ENCODE measurements at places on chromosomes 1 and 21.

GRCh38 chr1:7786795-7787194 lies 2.7 kb downstream of the PER3 start:
- no peak for DNase-seq

GRCh38 chr1:89894210-89895201 lies 73.7 kb downstream of the LRRC8D start:
- DNase-seq, result no peak

DNA sequence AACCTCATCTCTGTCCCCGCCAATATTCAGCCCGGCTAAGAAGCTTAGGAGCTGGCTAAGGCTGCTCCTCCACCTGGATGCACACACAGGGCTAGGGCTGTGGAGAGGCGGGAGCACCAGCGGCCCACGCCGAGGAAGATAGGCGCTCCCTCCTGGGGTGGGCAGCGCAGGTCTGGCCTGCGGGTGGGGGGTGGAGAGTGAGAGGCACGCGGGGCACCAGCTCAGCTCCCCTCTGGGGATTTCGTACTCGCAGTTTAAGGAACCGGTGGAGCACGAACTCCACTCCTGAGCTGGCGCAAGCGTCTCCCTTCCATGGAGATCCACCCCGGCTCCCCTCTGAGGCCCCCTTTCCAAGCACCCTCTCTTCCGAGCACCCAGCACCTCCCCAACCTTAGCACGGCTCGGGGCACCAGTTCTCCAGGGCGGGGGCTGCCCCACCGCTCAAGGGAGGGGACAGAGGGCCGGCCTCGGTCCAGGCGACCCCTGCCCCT lies 433 bp upstream of the KAZN start:
- no peak for DNase-seq

DNA sequence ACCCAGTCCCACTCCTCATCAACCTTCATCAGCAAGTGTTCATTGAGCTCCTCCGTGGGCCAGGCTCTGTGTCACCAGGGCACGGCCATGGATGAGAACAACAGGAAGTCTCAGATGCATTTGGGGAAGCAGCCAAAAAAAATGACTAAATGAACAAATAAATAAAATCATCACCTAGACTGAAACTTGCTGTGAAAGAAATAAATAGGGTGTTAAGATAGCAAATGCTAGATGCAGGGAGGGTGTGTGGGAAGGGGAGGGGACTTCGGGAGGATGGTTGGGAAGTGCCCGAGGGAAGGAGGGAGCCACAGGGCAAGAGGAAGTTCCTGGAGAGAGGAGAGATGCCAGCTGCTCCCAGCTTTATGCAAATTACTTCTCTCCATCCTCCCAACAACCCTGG lies 696.7 kb downstream of the PTPRU start:
- DNase-seq, result no peak

DNA sequence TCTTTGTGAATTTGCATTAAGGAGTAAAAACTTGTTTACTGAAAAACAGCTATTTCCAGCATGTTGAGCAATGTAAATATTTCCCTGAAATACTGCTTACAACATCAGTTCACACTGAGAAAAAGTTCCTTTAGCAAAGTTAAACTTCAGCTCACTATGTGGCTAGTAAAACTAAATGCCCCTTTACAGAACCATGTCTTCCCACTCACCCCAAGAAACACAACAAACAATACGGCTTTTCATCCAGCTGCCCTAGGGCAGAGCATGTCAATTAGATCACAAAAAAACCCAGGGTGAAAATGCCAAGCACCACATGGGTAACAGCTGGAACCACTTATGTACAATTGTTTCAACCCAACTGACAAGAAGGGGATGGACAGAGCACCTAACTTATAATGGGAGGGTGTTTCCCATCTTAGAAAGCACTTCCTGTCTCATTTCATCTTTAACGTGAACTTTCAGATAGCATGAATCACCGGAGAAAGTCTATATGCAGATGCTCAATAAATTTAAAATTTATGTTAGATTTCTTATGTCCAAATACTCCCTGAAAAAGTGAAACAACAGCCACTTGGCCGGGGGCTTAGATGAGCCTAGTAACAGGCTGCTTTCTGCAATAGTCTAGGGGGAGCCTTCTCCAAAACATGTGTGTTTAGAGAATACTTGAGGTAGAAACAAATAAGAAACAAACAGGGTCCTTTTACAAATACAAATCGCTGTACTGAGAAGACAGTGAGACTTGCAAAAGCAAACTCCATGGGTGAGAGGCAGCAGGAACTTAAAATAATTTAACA lies 6.6 kb downstream of the NID1 start:
- DNase-seq, result no peak

DNA sequence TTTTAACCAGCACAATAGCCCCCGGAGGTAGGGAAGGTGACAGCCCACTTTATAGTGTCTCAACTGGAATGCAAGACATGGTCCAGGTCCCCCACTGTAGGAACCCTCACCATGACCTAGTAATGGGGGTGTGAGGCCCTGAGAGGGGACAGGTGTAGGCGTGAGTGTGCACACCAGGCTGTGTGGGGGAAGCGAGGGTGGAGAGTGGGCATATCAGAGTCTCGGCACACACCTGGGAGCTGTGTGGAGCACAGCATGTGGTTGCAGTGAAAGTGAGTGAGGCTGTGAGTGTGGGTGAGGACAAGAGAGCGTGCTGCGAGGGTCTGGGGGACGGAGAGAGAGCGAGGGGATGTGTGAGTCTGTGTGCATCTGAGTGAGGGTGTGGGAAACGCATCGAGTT lies 17.1 kb upstream of the RSPO1 start:
- no peak for DNase-seq

GRCh38 chr1:36177589-36178431 lies 21.9 kb downstream of the MAP7D1 start:
- no peak for DNase-seq

GRCh38 chr1:19651141-19651737 lies 7.1 kb downstream of the NBL1 start:
- DNase-seq, result peak; percentile 66

GRCh38 chr1:93623875-93624274 lies 57.8 kb downstream of the BCAR3 start:
- no peak for DNase-seq

DNA sequence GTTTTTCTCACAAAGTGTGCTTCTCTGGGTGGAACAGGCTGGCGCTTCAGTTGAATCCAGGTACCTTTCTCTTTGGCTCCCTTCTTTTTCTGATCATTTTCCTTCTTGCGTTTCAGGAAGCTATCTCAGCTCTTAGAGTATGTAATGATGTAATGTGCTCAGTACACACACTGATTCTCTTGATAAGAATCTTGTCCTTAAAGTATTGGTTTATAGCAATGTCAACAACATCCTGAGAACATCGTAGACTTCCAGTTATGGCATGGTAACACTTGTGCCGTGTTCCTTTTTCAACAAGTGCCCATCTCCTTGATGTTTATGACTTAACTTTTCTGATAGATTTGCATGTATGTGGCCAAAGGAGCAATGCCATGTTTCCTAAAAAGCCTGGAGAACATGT lies 11.7 kb upstream of the ABCD3 start:
- no peak for DNase-seq

GRCh38 chr1:225817611-225818061 lies 7.7 kb downstream of the EPHX1 start:
- no peak for DNase-seq

GRCh38 chr1:59223989-59224634 lies 72.8 kb upstream of the FGGY start:
- no peak for DNase-seq

- no peak for DNase-seq
Observed at GRCh38 chr1:207747627-207748492, 4.0 kb upstream of the CD46 start.

- peak; percentile 50 for DNase-seq
Observed at GRCh38 chr1:225453797-225454648, 26.2 kb upstream of the LBR start.

- DNase-seq, result no peak
Observed at GRCh38 chr1:207076181-207076955, 12.3 kb upstream of the C4BPB start.

- no peak for DNase-seq
Observed at GRCh38 chr1:70767377-70767776, 280.2 kb downstream of the PTGER3 start.

DNA sequence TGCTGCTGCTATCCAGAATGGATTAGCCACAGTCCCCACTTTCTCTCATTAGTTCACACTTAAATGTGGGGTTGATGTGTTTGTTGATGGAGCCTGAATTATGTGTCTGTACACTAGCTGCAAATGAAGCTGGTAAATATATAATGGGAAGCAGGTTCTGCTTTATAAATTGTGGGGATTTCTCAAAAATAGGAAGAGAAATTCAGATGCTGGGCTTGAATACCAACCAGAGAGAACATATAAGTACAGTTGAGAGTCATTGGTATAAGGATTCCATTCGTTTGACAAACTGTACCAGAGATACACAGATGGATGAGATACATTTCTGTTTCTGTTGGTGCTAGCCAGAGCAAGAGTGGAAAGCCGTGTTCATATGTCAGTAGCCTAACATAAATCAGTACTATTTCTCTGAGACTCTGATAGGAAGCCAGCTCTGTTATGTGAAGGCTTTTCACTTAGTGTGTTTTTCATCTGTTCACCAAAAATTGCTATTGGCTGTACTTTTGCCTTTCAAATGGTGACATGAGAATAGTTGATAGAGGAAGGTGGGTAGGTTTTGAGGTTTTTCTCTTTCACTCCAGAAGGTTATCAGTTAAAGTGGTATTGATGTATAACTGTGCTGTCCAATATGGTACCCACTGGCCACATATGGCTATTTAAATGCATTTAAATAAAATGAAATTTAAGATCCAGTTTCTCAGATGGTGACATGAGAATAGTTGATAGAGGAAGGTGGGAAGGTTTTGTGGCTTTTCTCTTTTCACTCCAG lies 15.6 kb downstream of the SMG7 start:
- no peak for DNase-seq

GRCh38 chr1:230067419-230067870 lies 407 bp downstream of the GALNT2 start:
- peak; percentile 68 for DNase-seq

- DNase-seq, result no peak
Observed at GRCh38 chr1:165954940-165955339, 127.5 kb downstream of the UCK2 start.

- no peak for DNase-seq
Observed at GRCh38 chr1:174769961-174770549, 229.7 kb upstream of the CACYBP start.

DNA sequence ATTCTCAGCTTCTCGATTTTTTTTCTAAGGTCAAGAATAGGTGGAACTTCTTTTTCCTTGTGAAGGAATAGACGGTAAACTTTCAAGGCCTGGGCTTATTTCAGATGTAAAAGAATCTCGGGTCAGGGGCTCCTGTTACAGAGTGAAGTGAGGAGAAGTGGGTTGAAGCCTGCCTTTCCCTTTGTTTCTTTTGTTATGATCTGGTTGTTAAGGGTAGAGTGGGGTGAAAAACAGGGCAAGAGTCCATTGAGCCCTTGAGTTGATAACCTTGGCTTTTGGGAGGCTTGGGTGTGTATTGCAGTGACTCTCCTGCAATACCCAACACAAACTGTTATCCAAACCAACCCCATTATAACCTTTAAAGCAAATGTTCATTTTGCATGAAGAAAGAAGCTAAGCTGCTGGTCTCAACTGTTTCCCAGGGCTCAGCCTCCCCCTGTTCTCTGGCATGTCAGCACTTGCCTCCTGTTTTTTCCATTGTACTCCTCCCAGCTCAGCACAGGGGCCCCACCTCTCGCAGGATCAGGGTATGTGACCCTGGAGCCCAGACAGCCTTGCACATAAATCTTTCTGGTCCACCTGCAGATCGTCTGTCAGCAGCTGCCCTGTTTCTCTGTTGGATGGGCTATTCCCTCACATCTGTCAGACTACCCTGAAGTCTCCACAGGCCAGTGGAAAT lies 102.4 kb downstream of the CACHD1 start:
- DNase-seq, result no peak

- DNase-seq, result no peak
Observed at GRCh38 chr1:108028841-108029388, 63.9 kb upstream of the VAV3 start.

DNA sequence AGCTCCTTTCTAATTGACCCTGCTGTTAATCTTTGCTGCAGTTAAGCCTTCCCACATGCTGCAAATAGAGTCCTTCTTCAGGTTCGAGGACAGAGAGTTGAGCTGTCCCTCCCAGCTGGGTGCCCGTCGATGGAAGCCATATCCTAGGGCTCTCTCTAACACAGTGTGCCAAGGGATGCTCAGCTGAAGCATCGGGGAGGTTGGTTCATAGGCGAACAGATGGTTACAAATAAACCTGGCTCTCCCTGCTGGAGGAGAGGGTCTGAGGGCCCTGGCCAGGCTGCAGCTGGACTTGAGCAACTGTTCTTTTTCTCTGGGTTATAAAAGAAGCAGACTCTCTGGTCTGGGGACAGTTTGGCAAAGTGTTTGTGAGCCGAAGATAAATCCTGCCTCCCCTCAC lies 120.3 kb upstream of the C8B start:
- no peak for DNase-seq

GRCh38 chr1:53315456-53316423 lies 12.1 kb downstream of the LRP8 start:
- DNase-seq, result no peak

DNA sequence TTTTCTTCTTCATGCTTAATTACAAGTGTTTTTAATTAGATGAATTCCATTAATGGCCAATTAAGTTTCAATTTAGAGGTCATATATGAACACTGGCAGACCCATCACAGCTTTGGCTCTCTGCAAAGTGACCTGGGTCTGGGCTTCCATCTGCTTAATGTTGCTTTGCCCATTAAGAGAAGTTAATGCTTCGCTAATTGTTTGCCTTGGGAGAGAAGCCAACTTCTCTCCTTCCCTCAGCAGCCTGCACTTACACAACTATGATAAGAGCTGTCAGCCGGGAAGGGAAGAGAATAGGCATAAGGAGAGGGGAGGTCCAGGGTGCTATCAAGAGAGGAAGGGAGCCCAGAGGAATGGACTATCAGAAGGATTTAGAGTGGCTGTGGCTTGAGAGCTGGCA lies 29.0 kb upstream of the CCDC190 start:
- no peak for DNase-seq

GRCh38 chr1:157269656-157270375 lies 131.6 kb upstream of the ETV3 start:
- no peak for DNase-seq

GRCh38 chr1:214453109-214453722 lies 98.2 kb downstream of the PTPN14 start:
- DNase-seq, result no peak

GRCh38 chr21:25801217-25802014 lies 66.6 kb downstream of the GABPA start:
- DNase-seq, result peak; percentile 91

DNA sequence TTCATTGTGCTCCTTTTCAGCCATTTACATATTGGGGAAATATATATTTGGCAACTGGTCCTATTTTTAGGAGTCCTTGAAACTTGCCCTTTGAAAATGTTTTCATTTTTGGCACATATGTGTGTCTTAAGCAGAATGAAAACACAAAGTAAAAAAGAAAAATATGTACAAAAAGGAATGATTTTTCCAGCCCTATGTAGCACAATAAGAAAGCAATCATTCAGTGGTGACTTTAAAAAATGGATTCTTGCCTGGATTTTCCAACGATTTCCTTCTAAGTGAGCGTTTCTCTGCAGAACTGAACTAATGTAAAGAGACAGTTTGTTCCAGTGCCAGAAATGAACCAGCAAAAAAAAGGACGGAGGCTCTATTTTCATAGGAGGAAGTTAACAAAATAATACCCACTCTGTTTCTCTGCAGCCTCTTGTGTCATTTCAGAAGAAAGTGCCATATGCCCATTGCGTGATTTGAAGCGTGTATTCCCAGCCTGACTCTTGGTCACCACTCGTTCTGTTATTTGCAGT lies 340.1 kb downstream of the SETD4 start:
- DNase-seq, result no peak

GRCh38 chr1:87584586-87584985 lies 255.9 kb downstream of the LMO4 start:
- no peak for DNase-seq
